Activated naive CD4-positive, alpha-beta T cell treated with Interleukin-2 at 50 U/mL for 16 hours (primary cell): ENCODE measurements at places on chromosomes 3 and 15.

DNA sequence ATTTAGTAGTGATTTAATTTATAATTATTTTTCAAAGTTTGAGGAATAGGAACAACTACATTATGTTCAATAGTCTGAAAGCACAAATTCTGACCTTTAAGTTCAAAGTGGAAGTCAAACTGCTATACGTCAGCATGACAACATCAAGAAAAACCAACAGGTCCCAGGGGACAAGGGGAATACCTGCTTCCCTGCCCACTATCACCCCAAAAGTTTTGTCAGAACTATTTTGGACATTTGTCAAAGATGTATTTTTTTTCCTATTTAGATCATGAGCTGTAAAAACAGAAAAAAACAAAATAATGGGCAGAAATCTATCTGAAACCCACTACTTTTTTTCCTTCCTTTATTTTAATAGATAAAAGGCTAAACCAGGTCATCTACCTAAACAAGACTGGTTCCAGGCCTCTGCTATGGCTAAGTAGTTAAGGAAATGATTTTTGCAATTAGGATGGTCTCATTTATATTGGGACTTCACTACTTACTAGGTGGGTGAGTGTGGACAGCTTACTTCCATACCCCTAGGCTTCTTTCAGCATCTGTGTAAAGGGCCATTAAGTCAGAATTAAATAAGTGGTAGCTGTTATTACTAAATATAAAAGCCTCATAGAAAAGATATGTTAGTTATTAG is 746.3 kb downstream of the FHIT start:
- DNase-seq = no peak

DNA sequence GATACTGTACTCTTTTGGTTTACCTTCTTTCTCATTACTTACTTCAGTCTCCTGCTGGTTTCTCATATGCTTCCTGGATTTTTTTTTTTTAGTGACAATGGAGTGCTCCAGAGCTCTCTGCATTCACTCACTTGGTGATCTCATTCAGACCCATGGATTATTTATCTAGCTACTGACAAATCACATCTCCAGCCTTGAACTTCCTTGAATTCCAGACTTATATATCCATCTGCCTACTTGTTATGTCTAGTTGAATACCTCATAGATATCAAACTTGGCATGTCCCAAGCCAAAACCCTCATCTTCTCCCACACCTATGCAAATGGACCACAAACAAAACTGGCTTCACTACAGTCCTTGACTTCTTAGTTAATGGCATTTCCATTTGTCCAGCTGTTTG is 234.7 kb upstream of the ZPLD1 start:
- DNase-seq = no peak

- DNase-seq = no peak
Observed at GRCh38 chr3:51779137-51779536, at the start of gene IQCF6. Gene IQCF6, minus strand, starts transcription at chr3:51779237. Its CDS starts 13 bp downstream, at chr3:51779224.

- DNase-seq = no peak
Observed at GRCh38 chr3:163261056-163261455, 1764.4 kb downstream of the OTOL1 start.

DNA sequence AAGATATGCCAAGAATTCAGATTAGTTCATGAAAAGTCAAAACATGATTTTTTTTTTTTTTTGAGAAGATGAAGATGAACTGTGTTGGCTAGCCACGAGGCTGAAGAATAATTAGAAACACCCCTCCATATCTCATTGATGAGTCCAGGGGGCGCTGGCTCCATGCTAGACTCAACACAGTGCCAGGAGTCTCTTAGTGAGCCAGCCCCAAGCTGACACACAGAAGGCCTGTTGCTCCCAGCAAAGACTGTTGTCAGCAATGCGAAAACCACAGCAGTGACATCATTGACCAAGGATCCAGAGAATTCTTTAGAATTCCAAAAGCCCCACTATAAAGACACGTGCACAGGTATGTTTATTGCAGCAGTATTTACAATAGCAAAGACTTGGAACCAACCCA is 185.2 kb downstream of the ANXA2 start:
- DNase-seq = no peak

- peak; percentile 24 for DNase-seq
Observed at GRCh38 chr3:44468572-44469520, 8.6 kb downstream of the ZNF445 start.

DNA sequence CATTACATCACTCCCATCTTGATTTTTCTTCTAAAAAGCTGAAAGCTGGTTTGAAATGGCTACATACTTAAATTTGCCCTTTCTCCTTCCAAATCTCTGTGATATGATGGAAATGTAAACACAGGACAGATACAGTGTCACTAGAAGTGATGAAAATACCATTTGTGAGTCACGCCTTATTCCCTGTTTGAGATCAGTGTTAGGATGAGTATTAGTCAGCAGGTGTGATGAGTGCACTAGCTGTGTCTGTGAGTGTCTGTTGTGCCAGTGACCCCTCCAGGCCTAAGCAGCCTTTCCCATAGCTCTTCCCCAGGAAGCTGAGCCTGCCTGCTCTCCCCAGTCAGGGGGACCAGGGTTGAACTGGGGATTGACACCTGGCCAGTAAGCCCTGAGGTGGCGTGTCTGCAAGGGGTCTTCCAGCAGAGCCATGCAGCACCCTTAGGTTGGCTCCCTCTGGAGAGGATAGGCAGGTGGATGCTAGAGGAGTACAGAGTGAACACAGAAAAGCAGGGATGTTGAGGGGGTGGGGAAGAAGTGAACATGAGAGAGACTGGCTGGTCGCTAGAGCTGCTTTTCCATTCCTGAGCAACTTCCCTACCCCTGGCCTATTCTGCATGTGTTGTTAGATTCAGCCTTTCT is 92.0 kb downstream of the PDE8A start:
- DNase-seq = no peak

DNA sequence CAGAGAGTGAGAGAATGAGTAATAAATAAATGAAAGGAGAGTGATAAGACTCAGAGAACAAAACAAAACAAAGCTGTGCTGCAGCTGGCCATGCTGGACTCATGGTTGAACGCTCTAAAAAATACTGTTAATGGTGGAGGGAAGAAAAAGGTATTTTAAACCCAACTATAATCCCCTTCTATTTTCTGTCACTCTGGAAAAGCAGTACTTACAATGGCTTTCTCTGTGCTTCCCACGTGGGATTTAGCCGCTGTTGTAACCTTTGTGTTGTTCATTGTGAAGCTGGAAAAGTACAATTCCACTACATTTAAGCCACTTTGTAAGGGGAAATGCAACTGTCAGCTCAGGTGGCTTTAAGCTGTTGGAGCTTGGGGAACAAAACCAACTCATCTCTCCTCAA is 917.7 kb downstream of the IGSF11 start:
- DNase-seq = no peak

DNA sequence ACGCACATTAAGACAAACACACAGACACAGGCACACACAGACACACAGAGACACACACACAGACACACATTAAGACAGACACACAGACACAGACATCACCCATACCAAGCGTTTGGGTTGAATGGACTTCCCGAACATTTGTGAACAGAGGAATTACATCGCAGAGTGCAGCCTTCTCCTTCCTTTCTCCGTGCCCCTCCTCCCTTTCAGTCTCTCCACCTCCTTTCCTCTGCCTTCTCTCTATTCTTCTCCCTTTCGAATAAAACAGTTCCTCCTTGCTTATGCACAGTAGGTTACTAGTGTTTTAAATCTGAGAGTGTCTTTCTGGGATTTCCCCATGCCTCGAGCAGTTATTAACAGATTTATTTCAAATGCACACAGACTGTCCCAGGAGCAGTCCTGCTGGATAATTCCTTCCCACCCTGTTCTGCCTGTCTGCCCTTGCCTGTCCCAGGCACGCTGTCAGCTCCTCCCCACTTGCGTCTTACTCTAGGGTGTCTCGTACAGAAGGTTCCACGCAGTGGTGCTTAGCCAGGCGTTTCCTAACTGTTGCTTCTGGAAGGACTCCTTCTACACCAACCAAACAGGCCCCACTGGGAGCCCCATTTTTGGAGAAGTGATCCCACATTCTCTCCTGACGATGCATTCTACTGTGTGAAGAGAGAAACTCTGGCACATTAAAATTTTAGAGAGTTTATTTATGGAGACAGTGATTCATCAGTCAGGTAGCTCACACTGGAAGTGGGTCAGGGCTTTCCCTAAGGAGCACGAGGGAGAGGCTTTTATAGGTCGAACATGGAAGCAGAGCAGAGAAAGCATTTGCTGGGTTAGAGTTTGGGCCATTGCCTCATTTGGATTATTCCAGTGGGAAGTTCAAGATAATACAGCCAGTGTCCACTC is 163.8 kb downstream of the SV2B start:
- DNase-seq = no peak

GRCh38 chr3:40624189-40624769 is 99.5 kb downstream of the ZNF621 start:
- DNase-seq = no peak

GRCh38 chr3:36933540-36934296 is 11.1 kb downstream of the TRANK1 start:
- DNase-seq = no peak

- DNase-seq = no peak
Observed at GRCh38 chr15:25527118-25527517, 88.3 kb upstream of the UBE3A start.

- no peak for DNase-seq
Observed at GRCh38 chr3:50163572-50164455, 8.7 kb downstream of the SEMA3F start.

- no peak for DNase-seq
Observed at GRCh38 chr15:33016405-33017024, 178.0 kb downstream of the FMN1 start.

GRCh38 chr15:73325191-73325861 is 43.4 kb downstream of the HCN4 start:
- no peak for DNase-seq

DNA sequence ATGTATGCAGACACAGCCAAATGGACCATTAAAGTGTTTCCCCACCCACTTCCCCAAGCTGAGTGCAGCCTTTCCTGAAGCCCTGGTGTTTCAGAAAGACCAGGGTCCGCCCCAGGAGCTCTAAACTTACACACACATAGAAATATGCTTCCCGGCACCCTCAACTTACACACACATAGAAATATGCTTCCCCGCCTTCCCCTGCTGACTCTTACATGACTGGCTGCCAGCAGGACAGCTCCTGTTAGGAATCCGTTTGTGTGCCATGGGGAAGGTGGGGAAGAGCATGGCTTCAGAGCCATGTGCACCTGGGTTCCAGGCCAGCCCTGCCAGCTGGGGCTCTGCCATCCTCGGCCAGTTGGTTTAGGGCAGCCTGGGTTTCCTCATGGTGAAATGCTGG is 3.6 kb downstream of the CLEC3B start:
- DNase-seq = no peak

- DNase-seq = no peak
Observed at GRCh38 chr3:81643721-81644120, 117.7 kb downstream of the GBE1 start.

DNA sequence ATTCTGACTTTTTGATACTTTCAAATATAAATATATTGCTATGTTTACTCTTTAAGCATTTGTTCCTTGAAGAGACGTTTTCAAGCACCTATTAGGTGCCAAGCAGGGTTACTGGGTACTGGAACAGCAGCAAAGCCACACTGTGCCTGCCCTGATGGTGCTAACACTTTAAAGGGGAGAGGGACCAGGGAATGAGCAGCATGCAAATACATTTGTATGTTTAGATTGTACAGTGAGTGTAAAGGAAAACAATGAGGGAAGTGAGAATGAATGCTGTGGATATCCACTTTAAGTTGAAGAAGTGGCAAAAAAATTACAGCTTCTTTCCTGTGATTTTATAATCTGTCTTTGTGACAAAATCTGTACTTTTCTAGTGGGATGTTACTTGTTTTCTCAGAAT is 400.2 kb upstream of the ATP11B start:
- DNase-seq = no peak

DNA sequence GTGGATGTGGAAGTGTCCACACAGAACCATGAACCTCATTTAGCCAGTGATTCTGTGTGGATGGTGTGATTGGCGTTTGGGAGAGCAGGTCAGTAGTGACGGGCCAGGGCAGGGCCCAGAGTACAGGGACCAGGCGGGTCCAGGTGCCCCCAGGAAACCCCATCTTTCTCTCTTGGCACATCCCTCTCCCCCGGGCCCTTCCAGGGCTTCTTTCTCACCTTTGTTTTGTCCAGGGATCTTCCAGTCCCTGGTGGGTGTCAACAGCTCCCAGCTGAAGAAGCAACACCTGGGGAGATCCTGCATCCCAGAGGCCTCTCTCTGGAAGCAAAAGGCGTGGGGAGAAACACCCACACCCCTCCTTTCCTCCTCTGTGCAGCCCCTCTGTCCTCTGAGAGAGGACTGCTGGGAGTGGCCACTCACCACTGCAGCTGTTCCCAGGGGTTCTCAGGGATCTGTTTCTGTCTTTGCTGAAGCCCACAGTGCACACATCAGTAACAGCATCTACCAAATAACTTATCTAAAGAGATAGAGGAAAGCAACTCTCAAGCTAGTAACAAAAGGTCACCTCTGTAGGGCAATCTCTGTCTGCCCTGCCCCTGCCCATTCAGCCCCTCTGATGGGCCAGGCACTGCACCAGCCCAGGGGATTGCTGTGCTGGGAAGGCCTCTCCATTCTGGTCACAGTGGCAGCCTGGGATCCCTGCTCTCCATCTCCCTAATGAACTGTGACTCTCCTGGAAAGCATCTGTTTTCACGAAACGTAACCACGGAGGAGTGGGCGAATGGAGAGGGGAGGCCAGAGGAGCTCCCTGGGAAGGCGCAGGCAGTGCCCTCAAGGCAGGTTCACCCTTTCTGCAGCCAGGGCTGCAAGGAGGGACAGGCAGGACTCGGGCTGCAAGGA is 98.3 kb upstream of the ALDH1A3 start:
- no peak for DNase-seq

DNA sequence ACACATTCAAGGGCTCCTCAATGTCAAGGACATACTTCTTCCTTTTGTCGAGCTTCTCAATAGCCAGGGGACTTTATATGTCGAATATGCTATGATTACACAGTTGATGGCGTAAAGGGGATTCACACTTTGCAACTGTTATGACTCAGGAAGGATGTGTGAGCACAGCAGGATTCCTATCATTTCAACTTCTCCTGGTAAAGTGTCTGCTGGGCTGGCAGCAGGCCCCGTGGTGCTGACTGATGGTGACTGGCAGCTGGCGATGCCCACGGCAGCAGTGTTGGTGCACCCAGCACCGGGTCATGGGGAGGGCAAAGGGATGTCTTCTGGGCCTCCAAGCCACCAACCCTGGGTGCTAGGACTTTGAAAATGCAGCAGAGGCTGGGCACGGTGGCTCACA is 44.8 kb upstream of the GNB5 start:
- DNase-seq = no peak

DNA sequence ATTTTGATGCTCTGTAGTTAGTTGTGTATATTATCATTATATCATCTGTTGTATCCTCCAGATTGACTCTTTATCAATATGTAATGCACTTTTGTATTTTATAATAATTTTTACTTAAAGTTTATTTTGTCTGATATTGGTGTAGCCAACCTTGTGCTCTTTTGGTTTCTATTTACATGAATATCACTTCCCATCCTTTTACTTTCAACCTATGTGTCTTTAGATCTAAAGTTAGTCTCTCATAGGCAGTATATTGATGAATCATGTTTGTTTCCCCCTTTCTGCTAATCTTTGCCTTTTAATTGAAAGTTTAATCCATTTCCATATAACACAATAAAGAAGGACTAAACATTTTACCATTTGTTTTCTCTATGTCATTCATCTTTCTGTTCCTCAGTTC is 28.1 kb upstream of the CD200R1L start:
- DNase-seq = no peak
